CD4-positive, alpha-beta memory T cell (primary cell): ENCODE measurements at places on chromosomes 3 and 15. TPM values are rescaled to one million over a fixed set of nuclear protein-coding genes. Genes with fewer than 3 reads are reported as not detected.

Gene WDR72
- not detected for polyA plus RNA-seq

Gene DMXL2
- polyA plus RNA-seq = 0.30 TPM

Gene THUMPD3
- polyA plus RNA-seq = 10.8 TPM

Gene RHCG
- polyA plus RNA-seq = not detected

Gene LRRN1
- 0.17 TPM for polyA plus RNA-seq

Gene AHSG
- polyA plus RNA-seq = not detected

Gene HOMER2
- polyA plus RNA-seq = 1.5 TPM

Gene IRAK2
- 5.8 TPM for polyA plus RNA-seq

Gene SNAP23
- 81.9 TPM for polyA plus RNA-seq

Gene FAM240A
- not detected for polyA plus RNA-seq

DNA sequence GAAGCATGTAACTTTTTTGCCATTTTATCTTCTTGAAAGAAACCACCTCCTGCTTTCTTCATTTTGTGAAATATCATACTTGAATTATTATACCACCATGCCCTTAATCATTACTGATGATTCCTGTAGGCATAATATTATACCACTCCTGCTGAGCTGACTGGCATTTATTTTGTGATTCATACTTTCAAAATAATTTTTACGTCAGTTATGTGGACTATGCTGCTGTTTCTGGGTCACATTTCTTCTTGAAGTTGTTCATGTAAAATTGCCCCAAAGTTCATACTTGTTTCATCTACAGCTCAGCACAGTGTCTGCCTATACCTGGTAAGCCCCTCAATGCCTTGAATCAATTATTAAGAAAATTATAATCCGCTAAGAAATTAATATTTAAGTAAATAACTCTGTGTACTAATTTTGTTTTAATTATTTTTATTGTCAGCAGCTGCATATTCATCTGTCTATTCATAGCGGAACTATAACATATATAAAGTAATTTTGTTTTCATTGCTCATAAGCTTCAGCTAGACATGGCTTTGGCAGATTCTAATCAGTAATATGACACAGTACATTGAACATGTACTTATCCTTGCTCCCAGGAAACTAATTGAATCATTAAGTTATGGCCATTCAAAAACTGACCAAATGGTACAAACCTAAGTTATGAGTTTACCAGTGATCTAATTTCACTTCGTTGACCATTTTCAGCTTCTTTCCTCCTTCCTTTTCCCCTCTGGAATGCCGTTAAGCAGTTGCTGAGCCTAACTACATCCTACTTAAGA, 160.0 kb downstream of the NAALADL2 start:
- DNase-seq = no peak

- DNase-seq = no peak
Measured at GRCh38 chr15:65410036-65410435, 12.7 kb downstream of the IGDCC4 start.

DNA sequence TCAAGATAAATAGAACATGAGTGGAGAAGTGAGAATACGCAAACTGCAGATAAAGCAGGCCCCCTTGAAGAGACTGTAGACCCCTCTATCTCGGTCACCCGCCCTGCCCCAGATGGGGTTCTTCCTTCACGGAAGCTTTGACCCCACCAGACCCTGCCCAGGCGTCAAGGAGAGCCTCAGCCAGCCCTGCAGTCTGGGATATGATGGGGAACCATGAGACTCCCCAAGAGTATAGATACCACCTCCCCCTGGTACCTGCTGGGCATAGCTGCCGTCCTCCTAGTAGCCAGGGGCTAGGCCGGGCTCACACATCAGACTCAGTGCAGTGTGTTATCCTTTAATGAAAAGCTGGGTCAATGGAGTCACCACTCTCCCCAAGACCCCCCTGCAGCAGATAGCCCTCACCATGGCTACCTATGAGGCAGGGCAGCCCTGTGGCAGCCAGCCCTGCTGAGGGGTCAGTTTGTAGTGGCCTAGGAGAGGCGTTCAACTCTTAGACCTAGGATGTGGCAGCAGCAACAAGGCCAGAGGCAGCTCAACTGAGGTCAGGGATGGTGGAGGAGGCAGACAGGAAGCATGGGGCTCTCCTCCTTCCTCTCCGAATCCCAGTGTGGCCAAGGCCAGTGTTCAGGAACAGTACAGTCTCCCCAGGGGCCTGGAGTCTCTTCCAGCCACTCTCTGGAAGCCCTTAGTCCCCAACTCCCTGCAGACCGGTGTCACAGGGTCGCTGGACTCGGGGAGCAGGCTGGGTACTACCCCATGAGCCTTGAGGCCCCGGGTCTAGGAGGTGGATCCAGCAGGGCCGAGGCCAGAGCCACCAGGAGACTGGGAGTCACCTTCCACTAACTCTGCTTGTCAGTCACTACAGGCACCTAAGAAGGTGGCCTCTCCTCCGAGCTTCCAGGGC, 26.1 kb downstream of the PLXNB1 start:
- DNase-seq = no peak

DNA sequence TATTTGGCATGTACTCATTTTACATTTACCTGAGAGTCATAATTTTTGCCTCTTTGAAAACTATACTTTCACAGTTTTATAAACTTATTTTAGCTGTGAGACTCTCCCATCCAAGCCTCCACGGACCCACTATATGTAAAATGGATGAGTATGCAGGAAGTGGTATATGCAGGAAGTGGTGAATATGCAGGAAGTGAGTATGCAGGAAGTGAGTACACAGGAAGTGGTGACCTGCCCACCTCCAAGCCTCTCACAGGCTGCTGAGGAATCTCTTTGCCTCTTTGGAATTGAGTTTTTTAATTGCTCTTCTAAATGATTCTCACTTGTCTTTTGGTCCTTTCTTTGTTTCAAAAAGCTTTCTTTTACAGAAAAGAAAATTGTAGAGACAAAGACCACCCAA, 85.2 kb downstream of the KBTBD8 start:
- DNase-seq = peak; percentile 53

DNA sequence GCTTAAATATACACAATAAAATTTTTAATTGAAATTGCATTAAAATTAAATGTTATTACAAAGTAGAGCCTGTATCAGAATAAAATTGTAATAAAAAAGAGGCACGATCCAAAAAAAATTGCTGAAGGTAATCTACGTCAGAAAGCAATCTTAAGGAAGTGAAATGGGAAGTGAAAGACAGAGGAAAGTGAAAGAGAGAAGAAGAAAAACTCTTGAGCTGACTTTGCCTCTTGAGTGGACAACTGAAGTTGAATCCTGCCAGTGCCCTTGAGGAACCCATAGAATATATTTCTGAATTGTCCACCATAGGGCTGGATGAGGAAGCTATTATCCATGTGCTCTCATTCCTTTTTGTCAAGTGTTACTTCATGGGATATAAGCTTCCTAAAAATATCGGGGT, 285.1 kb upstream of the STAC start:
- no peak for DNase-seq

DNA sequence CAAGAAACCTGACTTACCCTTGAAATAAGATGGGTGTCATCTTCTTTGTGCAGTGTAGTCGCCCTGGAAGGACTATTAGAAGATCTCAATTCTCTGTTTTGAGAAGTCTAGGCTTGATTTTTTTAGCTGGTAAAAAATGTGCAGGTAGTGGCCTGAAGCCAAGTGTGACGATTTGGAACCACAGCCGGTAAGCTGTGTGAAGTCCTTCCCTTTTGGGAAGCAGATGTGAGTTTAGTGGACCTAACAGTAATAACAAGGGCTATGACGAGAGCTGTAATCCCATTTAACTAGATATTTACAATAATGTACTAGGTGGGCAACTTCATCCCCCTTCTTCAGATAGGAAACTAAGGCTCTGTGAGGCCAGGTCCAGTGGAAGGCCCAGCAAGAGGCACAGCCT, 81.7 kb upstream of the MYZAP start:
- no peak for DNase-seq

GRCh38 chr3:171508676-171509075, 48.5 kb upstream of the TNIK start:
- no peak for DNase-seq

DNA sequence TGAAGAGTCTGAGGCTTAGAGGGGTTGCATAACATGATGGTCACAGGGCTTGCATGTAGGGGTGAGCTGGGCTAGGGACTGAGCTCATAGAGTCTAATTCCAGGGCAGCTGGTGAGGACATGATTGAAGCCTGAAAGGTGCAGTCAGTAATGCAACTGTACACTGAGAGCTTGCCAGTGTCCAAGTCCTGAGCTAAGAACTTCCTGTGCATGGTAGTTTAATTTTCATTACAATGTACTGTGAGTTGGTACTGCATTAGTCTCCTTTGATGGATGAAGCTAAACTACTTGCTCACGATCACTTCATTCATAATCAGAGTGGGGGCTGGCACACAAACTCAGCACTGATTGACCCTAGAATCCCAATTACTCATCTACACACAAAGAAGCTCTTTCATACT, 156.4 kb upstream of the CRBN start:
- DNase-seq = no peak

- DNase-seq = no peak
Measured at GRCh38 chr15:90184119-90184785, 16.9 kb upstream of the SEMA4B start.

DNA sequence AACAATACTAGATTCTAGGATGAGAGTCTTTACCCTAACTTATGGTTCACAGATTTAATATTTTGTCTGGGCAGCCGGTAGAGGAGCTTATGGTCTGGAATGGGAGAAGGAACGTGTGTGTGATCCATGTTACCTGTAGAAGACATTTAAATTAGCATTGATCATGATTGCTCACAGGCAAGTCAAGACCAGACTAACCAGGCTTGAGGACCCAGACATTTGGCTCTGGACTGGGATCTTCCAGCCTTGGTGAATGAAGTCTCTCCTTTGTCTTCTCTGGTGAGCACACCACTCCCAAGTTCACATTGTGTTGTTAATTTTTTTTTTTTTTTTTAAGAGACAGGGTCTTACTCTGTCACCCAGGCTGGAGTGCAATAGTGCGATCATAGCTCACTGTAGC, 11.7 kb downstream of the ABHD2 start:
- DNase-seq = no peak

- no peak for DNase-seq
Measured at GRCh38 chr3:67561667-67562394, 92.6 kb downstream of the SUCLG2 start.

DNA sequence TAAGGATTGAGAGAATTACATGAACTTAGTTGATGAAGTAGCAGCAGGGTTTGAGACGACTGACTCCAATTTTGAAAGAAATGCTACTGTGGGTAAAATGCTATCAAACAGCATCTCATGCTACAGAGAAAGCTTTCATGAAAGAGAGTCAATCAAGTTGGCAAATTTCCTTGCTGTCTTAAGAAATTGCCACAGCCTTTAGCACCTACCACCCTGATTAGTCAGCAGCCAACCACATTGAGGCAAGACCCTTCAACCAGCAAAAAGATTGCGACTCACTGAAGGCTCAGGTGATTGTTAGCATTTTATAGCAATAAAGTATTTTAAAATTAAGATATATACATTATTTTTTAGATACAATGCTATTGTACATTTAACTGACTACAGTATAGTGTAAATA, 80.9 kb downstream of the RAP2B start:
- no peak for DNase-seq

- no peak for DNase-seq
Measured at GRCh38 chr3:107588217-107588616, 65.5 kb downstream of the BBX start.

DNA sequence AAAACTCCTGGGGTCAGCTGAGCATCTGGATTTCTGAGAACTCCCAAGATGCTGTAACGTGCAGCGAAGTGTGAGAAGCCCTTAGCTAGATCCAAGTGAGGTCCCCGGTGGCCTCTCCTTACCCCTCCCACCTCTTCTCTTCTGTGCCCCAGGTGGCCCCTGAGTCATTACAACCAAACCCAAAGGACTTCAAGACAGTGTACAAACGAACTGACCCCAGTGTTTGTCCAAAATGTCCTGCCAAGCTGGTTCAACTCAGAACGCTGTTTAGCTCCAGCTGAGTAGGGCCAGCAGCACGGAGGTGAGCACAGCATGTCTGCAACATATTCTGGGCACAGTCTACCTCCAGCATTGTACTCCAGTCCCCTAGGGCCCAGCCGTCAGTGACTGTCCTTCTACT, 73.9 kb upstream of the OXTR start:
- no peak for DNase-seq

DNA sequence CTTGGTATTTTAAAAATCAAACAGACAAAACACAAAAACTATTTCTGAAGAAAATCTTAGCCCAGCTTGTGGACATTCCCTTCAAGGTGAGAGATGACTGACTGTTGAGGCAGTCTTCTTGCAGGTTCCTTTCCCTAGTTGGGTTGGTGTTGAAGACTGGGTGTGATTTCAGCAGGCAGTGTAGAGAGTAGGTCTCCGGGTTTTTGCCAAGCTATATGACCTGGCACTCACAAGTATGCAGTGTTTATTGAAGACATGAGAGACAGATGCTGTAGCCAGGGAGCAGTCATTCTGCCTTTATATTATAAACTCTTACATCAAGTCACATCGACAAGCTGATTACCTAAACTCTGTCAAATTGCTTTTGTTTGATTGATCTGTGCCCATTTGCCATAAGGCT, 17.5 kb downstream of the SENP8 start:
- DNase-seq = no peak

DNA sequence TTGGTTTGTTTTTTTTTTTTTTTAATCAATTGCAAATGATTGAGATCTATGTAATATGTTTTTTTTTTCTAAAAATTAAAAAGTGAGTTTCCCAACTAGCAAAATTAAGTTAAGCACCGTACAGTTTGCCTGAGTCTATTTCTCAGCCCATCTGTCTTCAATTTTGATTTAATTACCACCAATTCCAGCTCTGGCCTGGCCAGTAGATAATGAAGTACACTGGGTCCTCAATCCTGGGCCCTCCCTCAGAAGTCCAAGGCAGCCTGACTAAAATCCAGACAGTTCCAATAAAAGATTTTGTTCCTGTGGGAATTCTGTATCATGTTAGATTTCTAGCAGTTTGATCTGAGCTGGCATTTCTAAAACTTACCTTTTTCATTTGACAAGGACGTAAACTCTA, 887.2 kb downstream of the NAALADL2 start:
- DNase-seq = no peak

GRCh38 chr3:140021269-140021668, 86.3 kb downstream of the CLSTN2 start:
- no peak for DNase-seq

DNA sequence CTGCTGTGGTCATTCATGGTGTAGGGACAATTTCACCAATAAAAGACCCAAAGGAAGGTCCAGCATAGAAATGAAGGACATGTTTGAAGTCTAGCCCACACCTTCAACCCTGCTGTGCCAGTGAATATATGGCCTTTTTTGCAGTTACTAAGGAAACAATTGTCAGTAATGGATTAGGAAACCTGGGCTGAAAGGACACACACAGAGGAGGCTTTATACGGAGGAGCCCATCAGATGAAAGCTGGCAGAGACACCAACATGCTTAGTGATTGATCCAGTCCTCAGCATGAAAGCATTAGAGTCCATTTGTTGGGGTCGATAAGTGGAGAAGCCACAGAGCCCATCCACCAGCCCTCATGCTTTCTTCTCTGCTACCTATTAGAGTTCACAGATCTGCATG, 584.3 kb downstream of the AGBL1 start:
- DNase-seq = no peak

- DNase-seq = no peak
Measured at GRCh38 chr15:48433226-48433886, 102.1 kb downstream of the DUT start.

- no peak for DNase-seq
Measured at GRCh38 chr3:113211330-113212149, at the start of gene BOC. Gene BOC (plus strand): TSS chr3:113211557. CDS start chr3:113249803, 38,246 bp downstream.

- no peak for DNase-seq
Measured at GRCh38 chr3:141286856-141287255, 55.2 kb downstream of the PXYLP1 start.
